ENCODE measurements at places on chromosomes 12 and 14.

GRCh38 chr14:70018713-70019211, 139.5 kb downstream of the SMOC1 start:
- no peak for DNase-seq

DNA sequence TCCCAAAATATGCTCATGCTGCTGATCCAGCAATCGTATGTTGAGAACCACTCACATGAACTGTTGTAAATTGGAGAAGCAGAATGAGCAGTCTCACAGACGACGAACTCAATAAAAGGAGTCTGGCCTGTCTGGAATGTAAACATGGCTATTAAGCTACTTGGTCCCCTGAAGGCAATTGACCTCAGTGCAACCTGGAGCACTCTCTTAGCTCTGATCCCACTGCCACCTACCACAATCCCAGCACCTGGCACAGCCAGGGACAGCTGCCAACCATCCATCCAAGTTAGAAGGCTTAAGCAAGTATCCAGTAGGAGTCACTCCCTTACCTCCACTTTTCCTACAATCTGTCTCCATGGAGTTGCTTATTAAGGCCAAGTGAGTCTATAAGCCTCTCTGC, 406.9 kb upstream of the CLEC14A start:
- no peak for DNase-seq

GRCh38 chr14:69877492-69877891, 1.7 kb upstream of the SMOC1 start:
- DNase-seq = no peak

DNA sequence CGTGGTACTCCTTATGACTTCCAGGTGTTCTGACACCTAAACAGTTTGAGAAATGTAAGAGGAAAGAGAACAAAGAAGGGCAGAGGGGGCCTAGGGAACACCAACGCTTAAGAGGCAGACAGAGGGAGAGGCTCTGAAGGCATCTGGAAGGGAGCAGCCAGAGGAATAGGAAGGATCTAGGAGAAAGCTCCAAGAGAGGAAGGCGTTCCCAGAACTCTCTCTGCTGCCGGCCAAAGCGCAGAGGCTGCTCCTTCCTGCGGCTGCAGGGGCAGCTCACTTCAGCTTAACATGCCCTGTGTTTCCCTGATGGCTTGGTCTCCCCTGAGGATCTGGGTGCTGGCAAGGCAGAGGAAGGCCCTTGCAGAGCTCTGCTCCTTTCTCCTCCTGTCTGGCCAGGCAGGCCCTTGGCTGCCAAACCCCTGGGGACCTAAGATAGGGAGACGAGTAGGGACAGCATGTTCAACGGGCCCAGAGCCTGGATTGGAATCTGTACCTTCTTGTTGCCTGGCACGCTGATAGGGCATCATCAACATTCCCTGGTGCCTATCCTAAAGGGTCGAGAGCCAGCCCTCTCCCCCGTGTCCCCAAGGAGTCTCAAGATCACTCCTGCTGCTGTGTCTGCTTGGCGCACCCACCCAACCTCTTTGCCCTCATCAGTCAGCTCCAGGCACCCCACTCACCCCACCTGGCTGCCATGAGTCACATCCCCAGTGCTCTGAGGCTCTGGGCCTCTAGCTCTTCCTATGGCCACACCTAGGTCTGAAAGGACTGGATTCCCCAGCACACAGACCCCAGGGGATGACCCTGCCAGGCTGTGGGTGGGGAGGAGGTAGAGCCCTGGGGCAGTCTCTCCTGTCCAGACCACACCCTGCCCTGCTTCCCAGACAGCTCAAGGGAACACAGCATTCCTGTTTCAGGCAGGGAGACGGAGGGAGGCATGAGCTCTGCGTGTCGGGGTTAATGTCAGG, 45.6 kb downstream of the LTBP2 start:
- DNase-seq = no peak

DNA sequence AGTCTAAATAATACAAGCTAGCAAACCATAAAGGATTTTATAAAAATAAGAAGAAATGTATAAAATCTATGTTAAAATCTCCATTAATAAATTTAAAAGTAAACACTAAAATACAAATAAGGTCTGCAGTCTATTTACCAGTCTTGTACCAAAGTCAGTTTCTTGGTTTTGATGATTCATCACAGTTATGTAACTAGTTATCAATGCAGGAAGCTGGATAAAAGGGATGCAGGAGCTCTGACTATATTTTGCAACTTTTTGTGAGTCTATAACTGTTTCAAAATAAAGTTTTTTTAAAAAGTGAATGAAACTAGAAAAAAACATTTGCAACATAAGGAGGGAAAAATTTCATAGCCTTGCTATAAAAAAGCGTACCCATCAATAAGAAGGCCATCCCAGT, 151.5 kb downstream of the DERA start:
- DNase-seq = no peak

DNA sequence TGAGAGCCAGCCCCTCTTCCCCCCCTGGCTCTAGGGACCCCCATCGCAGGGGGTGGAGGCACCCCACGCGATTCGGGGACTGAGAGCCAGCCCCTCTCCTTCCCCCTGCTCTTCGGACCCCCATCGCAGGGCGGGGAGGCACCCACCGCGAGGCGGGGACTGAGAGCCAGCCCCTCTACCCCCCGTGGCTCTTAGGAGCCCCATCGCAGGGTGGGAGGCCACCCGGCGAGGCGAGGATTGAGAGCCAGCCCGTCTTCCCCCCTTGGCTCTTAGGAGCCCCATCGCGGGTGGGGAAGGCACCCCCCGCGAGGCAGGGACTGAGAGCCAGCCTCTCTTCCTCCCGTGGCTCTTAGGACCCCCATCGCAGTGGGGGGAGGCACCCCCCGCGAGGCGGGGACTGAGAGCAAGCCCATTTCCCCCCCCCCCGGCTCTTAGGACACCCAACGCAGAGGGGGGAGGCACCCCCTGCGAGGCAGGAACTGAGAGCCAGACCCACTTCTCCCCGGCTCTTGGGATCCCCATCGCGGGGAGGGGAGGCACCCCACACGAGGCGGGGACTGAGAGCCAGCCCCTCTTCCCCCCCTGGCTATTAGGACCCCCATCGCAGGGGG, 45.6 kb downstream of the DDX11 start:
- no peak for DNase-seq

- no peak for DNase-seq
Observed at GRCh38 chr12:113987261-113988063, 21.3 kb upstream of the RBM19 start.

DNA sequence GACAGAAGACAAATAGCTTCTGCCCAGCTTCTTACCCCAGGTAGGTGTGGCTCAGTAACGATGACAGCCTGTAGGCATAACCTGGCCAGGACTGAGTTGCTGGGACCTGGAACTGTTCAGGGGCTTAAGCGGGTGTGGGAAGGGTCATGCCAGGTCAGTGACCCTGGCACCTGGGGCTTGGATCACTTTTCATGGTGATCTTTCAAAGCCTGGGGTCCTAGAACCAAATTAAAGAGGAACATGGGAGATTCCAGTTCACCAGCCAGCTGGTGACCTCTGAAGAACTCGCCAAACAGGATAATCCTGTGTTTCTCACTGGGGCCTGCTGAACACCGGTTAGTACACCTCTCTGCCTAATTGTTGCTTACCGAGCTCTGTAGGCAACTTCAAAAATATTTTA, 102.6 kb upstream of the LMNTD1 start:
- DNase-seq = no peak

DNA sequence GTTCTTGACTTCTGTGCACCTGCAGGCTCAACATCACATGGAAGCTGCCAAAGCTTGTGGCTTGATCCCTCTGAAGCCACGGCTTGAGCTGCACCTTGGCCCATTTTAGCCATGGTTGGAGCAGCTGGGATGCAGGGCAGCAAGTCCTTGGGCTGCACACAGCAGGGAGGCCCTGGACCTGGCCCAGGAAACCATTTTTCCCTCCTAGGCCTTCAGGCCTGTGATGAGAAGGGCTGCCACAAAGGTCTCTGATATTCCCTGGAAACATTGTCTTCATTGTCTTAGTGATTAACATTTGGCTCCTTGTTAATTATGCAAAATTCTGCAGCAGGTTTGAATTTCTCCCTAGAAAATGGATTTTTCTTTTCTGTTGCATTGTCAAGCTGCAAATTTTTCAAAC, 394.1 kb upstream of the FAR2 start:
- no peak for DNase-seq
